ENCODE measurements at places on chromosomes 2 and 18.

DNA sequence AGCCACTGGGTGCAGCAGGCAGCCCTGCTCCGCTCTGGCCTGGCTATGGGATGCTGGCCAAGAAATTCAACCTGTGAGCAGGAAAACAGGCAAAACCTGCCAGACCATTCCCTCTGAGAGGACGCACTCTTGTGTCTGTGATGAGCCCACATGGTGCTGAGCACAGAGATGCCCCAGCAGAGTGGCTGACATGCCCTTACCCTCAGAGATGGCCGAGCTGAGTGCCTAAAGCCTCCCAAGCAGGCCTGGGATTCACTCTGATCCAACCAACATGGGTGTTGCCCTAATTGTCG is 34.3 kb upstream of the TAF1B start:
- no peak for DNase-seq

DNA sequence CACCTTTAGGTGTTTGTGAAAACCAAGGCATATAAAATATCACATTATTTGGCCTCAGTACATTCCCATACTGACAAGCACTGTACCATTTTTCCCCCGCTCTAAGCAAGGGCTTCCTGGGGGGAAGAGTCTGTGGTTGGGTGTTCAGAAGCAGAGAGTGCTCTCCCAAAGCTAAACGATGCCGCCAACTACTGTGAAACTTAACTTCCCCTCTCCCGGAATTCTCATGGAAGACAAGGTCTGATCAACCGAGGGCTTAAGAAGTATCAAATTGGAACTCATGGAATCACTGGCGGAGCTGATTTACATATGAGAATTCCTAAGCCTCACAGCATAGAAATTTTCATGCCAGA is 433 bp upstream of the MFF start:
- DNase-seq, result no peak

GRCh38 chr2:30110773-30111172 is 36.0 kb upstream of the YPEL5 start:
- DNase-seq, result no peak

GRCh38 chr2:150585221-150585971 is 97.9 kb upstream of the RND3 start:
- no peak for DNase-seq

GRCh38 chr18:74239567-74239966 is 52.2 kb downstream of the CYB5A start:
- DNase-seq, result no peak

- no peak for DNase-seq
These were observed 522 bp downstream of the MBD1 start for GRCh38 chr18:50280707-50281294.

- no peak for DNase-seq
These were observed 18.6 kb downstream of the FOSL2 start for GRCh38 chr2:28411166-28411755.

DNA sequence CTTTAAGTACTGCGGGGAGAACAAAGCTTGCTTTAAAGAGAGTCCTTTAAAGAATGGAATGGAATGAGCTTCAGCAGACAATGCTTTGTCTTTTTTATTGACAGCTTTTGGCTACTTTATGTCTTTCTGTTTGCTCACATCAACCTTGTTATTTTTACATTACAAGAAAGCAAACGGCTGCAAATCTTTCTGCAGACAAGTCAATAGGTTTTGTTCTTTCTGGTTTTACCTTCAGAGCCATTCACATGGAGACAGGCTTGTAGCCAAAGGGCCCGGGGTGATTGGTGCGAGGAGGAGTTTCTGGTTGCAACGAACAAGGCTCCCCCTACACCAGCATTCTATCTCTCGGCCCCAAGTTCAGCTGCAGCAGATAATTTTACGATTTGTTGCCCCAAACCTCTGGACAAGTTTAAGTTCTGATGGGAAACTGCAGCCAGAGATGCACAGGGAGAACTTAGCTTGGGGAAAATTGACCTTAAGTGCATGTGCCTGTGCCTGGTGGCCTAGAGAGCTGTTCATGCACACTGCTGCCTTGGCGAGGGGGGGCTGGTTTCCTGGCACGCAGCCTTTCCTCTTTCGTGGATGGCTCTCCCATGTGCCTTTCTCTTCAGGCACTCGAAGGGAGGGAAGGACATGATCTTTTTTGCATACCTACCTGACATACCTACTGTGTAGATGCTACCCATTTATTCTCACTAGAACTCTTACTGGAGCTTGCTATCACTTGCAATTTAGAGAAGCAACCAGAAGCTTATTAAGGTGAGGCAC is 543.2 kb downstream of the DCDC2C start:
- no peak for DNase-seq

- DNase-seq, result no peak
These were observed 115.9 kb downstream of the ZFP36L2 start for GRCh38 chr2:43110442-43110871.

DNA sequence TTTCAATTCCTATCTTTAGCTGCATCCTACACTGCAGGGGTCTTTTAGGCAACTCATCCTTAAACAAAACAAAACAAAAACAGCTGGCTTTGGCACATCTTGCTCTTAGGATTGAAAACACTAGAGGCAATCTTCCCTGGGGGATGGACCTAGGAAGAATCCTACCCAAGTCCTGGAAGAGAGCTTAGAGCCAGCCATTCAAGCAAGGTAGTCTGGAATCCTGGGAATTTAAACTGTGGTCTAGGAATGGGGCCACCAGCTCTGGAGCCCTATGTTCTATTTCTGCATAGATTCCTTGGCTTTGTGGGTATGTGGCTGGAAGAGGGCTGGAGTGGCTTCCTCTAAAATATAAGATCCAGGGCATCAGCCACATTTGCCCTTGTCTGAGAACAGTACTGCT is 27.7 kb downstream of the MYL1 start:
- no peak for DNase-seq

DNA sequence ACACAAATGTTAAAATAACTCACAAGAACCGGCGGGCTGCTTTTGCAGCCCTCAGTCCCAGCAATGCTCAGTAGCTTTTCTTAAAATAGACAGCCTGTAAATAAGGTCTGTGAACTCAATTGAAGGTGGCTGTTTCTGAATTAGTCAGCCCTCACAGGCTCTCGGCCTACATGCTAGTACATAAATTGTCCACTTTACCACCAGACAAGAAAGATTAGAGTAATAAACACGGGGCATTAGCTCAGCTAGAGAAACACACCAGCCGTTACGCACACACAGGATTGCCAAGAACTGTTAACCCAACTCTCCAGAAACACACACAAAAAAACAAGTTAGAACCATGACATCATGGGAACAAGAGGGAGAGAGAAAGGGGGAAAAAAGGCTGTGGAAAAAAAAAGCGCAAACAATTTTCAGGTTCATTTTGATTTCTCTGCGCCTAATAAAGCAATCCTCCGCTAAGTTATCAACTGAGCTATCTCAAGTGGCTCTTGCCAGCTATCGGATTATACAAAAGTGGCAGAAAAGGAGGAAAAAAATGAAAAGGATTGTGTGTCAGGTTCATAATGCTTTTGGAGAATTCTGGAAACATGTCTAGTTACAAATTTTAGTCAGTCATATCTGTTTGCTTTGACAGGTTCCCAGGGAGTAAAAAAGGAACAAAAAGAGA is 89.1 kb downstream of the ZEB2 start:
- no peak for DNase-seq

GRCh38 chr2:215777465-215778044 is 235.8 kb downstream of the MREG start:
- DNase-seq, result no peak

DNA sequence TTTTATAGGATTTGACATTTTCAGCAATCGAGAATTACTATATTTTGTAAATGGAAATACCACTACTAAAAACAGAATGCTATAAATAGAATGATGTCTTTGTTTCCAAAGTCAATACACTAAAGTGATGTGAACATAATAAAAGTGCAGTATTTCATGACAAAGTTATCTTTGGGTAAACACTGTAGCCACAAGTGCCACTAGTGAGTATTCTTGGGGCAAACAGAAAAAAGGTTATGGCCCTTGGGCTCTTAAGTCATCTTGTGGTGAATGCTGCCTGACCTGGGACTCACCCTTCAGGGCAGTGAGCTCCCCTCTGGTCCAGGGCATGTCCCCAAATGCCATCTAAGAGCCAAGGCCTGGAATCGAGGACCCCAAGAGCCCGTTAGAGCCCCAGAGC is 99.2 kb upstream of the KYNU start:
- DNase-seq, result no peak

DNA sequence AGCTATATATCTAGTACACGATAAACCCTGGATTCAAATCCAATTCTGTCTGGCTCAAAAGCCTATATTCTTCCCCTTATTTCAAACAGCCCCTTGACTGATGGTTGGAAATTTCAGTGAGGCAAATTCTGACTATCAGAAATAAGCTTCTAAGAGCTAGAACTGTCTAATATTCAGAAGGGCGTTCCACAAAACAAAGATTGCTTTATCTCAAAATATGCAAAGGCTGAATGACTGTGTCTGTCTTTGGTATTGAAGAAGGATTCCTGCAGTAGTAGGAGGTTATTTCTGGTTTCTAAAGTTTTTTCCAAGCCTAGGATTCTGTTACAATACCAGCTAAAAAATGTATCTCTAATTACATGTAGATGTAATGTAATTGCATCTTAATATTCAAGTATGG is 31.1 kb downstream of the DRC1 start:
- no peak for DNase-seq

- DNase-seq, result no peak
These were observed 11.7 kb downstream of the GEMIN6 start for GRCh38 chr2:38789691-38790090.

- DNase-seq, result no peak
These were observed 8.5 kb downstream of the SPEG start for GRCh38 chr2:219443016-219443696.

- DNase-seq, result no peak
These were observed 45.8 kb downstream of the STK17B start for GRCh38 chr2:196125596-196125995.

- DNase-seq, result no peak
These were observed 16.4 kb downstream of the FAP start for GRCh38 chr2:162226836-162227235.

- no peak for DNase-seq
These were observed 351.5 kb downstream of the NR4A2 start for GRCh38 chr2:155980941-155981560.

- DNase-seq, result no peak
These were observed 35.1 kb downstream of the ARHGAP25 start for GRCh38 chr2:68769586-68770270.

DNA sequence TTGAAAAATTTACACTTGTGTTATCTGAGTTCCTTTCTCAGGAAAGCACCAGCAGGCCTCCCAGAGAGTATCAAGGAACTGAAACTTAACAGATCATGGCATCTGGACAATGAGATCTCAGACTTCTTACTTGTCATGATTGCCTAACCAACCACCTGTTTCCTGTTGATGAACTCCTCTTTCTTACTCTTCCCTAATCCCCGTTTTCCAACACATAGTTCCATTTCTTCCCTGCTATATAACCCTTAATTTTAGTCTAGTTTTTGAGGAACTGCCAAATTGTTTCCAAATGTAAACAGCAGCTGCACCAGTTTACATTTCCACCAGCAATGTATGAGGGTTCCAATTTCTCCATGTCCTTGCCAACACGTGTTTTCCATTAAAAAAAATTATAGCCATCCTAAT is 6.1 kb upstream of the FAM171B start:
- no peak for DNase-seq

DNA sequence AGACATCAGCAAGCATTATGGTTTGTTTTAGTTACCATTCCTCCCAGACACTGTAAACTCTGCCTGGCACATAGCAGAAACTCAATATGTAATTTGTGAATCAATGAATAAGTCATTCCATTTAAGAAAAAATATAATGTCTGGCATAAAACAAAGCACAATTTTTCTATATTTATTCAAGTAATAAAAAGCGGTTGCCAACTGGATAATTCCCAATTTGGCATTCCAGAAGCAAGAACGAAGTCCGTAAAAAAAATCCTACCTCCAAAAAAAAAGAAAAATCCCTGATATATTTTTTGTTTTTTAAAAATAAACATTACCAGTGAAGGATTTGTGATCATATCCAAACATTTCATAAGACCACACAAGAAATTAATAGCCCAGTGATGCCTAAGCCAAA is 351.3 kb upstream of the LRRTM4 start:
- DNase-seq, result no peak

- no peak for DNase-seq
These were observed 72.9 kb downstream of the BABAM2 start for GRCh38 chr2:27963472-27963871.

DNA sequence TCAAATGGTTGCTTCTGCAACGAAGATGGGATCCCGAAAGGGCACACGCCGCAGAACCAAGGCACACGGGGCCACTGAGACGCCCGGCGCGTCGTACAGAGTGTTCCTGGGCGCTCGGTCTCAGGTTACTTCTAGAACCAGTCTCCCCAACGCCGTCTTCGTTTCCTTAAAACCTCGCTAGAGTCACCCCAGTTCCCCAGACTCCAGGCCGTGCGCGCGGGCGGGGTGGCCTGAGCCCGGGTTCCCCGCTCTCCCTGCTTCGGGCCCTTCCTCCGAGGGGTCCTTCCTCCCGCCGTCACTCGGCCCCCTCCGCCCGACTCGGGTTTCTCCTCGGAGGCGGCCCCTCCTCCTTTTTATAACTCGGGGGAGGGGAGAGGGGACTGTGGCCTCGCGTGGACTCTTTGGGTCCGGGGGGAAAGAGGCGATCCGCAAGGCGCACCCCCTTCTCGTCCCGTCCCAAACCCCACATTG is 774 bp upstream of the FZD7 start:
- DNase-seq, result no peak
